GM23248 (cell line): ENCODE measurements at places on chromosomes 5 and 9. TPM values are rescaled to one million over a fixed set of nuclear protein-coding genes. Genes with fewer than 3 reads are reported as not detected.

LAMC3 gene
- total RNA-seq: not detected in 2 replicates

ARSI gene
- 4.2 and 4.3 TPM in 2 replicates for total RNA-seq

SOX30 gene
- total RNA-seq: not detected in 2 replicates

PTAR1 gene
- 48.4 and 57.9 TPM in 2 replicates for total RNA-seq

SLC22A4 gene
- total RNA-seq: 26.0 and 26.3 TPM in 2 replicates

ZNG1A gene
- 34.4 and 45.3 TPM in 2 replicates for total RNA-seq

RNF183 gene
- total RNA-seq: not detected in 2 replicates

KIAA0825 gene
- 4.6 and 7.0 TPM in 2 replicates for total RNA-seq
